ENCODE measurements at places on chromosomes 2 and 18.

GRCh38 chr2:202133200-202133908 is 60.3 kb downstream of the KIAA2012 start:
- no peak for DNase-seq

GRCh38 chr2:7456762-7457161 is 539.5 kb downstream of the RNF144A start:
- no peak for DNase-seq

- no peak for DNase-seq
These were observed 32.5 kb downstream of the POLR1A start for GRCh38 chr2:86073225-86073624.

GRCh38 chr2:169072163-169072925 is 3.0 kb downstream of the DHRS9 start:
- DNase-seq = no peak

- no peak for DNase-seq
These were observed 196.9 kb upstream of the CWC22 start for GRCh38 chr2:180203972-180204371.

DNA sequence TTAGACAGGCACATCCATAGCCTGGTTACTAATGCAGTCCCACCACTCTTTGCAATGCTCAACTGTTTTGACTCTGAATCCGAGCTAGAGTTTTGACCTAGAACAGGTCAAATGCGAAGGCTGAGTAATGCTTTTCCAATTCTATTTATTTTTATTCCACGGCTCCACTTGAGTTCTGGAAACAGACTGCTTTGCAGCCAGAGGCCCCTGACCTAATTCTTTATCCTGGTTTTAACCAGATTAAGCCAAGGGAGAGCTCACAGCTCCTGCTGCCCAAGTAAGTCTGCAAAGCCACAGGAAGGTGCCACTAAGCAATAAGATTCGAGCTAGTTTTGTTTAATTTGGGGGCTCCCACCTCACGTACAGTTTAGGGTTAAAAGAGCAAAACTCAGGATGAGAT is 51.4 kb downstream of the MREG start:
- DNase-seq = no peak

- DNase-seq = no peak
These were observed 7.1 kb downstream of the ANO7 start for GRCh38 chr2:241195506-241196130.

DNA sequence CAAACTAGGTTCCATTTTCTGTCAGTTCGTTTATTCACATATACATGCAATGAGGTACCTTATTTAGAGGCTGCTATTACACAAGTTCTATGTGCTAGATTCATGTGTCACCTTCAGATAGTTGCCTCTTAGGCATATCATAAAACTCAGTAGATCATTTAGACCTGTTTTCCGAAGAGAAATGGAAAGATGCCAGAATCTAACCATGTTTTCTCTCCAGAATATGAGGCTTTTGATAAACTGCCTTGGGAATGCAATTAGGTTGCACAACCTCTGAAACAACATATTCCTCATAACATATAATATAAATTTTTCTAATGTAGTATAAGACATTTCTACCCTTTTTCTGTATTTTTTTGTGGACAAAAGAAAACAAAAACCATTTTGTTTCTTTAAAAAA is 108.1 kb downstream of the PRPF40A start:
- no peak for DNase-seq

DNA sequence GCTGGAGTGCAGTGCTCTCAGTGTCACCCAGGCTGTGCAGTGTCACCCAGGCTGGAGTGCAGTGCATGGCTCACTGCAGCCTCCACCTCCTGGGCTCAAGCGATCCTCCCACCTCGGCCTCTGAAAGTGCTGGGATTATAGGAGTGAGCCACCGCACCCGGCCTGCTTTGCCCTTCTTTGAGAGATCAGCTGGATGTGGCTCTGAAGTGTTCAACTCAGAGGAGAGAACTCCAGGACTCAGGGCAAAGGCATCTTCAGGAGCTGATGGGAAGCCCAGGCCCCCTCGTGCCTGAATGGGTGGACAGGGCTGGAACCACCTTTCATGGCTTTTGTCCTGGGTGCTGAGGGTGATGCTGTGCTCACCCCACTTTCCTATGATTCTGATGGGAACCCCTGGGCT is 52.0 kb upstream of the HAAO start:
- DNase-seq = no peak

- no peak for DNase-seq
These were observed 848 bp downstream of the TMSB10 start for GRCh38 chr2:84906108-84906899.

- DNase-seq = no peak
These were observed 42.1 kb downstream of the SRSF7 start for GRCh38 chr2:38708900-38709566.

DNA sequence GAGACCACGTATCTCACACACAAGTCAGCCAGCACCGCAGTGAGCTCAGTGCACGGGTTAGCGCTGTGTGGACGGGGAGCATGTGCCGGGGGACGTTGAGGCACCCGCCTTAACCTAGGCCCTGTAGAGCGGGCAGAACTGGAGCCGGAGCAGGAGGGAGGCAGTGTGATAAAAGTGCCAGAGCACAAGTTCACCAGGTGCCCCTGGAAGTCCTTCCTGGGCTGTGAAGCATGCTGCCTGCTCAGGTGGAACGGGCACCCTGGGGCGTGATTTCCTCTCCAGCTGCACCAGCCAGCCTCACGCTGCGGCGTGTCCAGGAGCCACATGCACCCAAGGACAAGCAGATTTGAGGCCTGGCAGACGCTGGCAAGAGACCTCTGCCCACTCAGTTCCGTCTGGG is 50.3 kb downstream of the ITGB1BP1 start:
- DNase-seq = no peak

Measured in amygdala (tissue), 56 donors.